ENCODE measurements at places on chromosomes 12 and 14.

DNA sequence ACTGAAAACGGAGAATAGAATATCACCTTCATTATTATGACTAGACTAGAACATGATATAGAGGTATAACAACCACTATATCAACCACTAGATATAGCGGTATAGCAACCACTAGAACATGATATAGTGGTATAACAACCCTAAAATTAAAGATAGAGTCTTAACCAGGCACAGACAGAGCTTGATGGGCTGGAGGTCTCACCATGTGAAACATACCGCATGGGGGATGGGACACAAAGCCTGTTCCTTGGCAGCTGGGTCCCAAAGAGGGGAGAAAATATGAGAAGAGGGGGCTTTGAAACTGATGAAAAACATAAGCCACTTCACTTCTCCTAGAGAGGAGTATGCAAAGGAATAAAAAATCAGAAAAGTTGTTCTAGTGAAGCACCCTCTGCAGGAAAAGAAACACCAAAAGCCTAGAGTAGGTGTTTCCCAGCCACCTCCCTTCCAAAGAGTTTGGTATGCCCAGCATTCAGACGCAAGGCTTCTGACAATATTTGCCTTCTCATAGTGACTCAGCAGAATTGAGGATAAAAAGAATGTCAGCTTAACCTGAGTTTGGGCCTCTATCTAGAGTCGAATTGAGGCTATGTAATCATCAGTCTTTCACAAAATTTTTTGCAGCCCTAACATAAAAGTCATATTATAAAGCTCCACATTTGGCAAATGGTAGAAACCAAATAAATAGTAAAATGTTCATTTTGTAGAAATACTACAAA lies 316.4 kb downstream of the NOVA1 start:
- no peak for DNase-seq

GRCh38 chr12:19517583-19517982 lies 78.3 kb downstream of the AEBP2 start:
- DNase-seq, result no peak

DNA sequence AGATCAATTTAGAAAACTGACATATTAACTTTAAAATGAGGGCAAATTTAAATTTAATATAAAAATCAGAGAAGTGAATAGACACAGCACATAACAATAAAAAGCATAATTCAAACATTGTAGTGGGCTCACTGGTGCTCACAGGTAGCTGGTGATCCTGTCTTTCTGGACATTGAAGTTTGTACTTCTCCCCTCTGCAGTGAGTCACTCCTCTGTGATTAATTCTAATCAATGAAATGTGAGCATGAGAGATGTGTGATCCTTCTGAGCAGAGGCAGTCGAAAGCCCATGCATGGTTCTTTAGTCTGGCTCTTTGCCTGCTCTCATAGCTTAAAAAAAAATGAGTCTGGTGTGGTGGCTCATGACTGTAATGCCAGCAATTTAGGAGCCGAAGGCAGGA lies 59.0 kb upstream of the RERGL start:
- no peak for DNase-seq

- DNase-seq, result no peak
These were observed 42.9 kb upstream of the KRAS start for GRCh38 chr12:25293653-25294052.

GRCh38 chr14:53278602-53279506 lies 125.7 kb upstream of the DDHD1 start:
- no peak for DNase-seq

- DNase-seq, result no peak
These were observed 390.5 kb upstream of the CLEC14A start for GRCh38 chr14:38646391-38646790.

DNA sequence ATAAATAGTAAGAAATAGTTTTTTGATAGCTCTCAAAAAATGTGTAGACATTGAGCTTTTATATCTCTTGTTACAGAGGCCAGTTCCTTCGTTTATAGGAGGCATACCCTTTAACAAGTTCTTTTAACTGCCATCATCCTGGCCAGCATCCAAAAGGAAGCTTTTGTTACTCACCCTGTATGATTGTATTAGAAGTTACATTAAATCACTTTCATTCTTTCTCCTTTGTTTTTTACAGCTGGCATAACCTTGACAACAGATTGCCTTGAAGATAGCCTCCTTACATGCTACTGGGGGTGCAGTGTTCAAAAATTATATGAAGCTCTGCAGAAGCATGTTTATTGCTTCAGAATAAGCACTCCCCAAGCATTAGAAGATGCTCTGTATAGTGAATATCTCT lies 20.1 kb downstream of the CGRRF1 start:
- DNase-seq, result no peak

- no peak for DNase-seq
These were observed 2.0 kb downstream of the AQP6 start for GRCh38 chr12:49974677-49975317.

DNA sequence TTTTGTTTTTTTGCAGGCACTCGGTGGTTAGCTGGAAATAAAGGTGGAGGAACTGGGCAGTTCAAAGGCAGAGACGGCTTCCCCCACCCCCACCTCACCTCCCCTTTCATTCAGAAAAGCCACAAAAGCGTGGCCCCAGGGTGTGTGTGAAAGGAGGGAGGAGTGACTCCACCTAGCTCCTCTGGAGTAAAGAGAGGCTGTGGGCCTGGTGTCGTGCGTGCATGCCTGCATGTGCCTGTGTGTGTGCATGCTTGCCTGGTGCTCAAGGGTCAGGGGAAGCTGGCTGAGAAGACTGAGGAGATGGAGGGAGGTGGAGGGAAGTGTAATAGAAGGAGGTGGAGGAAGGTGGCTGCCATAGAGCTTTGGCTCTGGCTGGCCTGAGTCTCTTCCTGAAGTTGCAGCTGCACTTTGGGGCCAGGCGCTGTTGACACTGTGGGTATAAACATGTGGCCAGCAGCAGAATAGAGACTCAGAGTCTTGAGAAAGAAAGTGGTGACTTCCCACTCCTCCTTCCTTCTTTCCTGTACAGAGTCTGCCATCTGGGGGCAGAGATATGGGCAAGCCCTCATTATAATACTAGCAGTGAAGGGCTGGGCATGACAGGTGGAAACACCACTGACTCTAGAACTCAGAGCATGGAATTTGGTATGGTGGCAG lies 36.9 kb upstream of the SINHCAF start:
- no peak for DNase-seq

DNA sequence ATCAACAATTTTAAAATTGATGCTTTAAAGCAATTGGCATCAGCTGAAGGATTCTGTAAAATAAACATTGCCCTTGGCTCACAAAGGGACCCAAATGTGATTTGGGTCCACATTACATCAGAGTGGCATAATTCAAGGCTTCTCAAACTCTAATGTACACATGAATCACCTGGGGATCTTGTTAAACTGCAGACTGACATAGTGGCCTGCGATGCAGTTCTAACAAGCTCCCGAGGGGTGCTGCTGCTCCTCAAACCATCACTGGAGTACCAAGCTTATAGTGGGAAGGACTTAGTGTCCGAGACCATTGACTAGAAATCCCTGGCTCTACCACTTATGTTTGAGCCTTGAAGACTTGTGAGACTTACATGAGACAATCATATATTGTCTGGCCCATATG lies 31.8 kb upstream of the DNM1L start:
- no peak for DNase-seq

GRCh38 chr14:68676511-68676943 lies 116.3 kb downstream of the ZFP36L1 start:
- DNase-seq, result no peak

- no peak for DNase-seq
These were observed 6.8 kb upstream of the AEBP2 start for GRCh38 chr12:19432309-19433170.

DNA sequence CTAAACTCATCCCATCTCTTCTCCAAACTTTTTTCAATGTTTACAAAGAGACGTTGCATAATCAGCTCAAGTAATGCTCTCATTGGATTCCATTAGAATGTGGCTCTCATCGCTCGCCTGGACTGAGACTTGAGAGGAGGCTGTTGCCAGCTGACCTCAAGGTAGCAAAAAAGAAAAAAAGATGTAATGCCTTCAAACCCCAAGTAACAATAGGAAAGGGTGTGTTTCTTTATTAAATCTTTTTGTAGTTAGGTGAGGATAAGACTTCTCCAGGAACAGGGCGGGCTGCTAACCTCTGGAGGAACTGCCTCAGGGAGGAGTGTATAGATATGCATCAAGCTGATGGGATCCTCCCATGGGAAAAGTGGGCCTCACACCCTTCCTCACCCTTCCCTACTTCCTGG lies 956 bp upstream of the PTHLH start:
- DNase-seq, result no peak

DNA sequence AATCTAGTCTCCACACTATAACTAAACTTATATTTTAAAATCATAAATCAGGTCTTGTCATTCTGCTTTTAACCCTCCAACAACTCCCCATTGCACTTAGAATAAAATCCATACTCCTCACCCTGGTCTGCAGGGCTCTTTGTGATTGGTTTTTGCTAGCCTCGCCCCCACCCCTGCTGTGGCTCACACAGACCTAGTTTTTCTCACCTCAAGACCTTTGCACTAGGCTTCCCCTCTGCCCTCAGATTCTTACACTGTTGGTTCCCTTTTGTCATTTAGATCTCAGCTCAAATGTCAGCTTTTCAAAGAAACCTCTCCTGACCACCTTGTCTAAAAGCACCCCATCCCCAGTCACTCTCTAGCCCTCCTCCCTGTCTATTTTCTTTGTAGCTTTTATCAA lies 10.7 kb upstream of the LHX5 start:
- DNase-seq, result no peak

- no peak for DNase-seq
These were observed 63.8 kb upstream of the SSTR1 start for GRCh38 chr14:38143659-38144505.

- no peak for DNase-seq
These were observed 764 bp downstream of the RBM25 start for GRCh38 chr14:73058922-73059673.

DNA sequence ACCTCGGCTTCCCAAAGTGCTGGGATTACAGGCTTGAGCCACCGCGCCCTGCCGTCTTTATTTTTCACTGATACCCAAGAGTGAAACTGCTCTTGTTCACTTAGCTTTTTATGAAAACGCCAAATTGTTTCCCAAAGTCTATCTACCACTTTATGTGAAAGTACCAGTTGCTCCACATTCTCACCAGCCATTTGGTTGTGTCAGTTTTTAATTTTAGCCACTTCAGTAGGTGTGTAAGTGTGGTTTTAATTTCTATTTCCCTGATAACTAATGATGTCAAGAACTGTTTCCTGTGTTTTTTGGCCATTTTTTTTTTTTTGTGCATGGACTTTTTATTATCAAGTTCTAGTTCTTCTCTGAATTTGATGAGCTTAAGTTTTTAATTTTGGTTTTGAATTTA lies 17.1 kb downstream of the CAND1 start:
- DNase-seq, result no peak

GRCh38 chr14:95297832-95298231 lies 21.9 kb downstream of the CLMN start:
- no peak for DNase-seq

DNA sequence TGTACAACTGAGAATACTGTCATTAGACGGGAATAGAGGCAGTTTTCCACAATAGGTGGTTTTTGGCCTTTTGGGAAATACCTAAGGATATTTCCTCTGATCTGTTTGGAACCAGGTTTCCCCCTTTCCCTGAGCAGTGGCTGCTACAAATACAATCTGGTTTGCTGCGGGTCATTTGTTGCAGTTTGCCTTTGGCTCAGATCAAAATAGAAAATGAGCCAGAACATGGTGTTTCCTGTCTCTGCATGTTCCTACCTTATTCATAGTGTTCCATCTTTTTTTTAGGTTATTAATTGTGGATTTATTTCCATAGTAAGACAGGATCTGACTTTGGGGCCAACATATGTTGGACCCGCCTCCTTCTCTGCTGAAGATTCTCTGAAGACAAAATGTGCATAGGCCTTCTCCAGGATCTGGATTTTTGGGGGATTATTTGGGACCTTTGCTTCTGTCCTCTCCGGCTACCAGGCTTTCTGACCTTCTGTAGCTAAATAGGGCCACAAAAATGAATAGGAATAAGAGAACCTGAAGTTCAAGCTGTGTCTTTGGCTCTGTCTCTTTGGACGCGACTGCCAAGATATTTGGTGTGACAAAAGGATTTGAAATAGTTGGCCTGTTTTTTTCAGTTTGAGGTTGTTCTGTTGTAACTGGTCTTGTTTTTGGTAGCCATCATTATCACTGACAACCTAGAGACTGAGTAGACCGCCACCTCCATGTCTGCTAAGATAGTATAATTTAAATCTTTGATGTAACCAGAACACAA lies 146.9 kb downstream of the PRKCH start:
- no peak for DNase-seq

DNA sequence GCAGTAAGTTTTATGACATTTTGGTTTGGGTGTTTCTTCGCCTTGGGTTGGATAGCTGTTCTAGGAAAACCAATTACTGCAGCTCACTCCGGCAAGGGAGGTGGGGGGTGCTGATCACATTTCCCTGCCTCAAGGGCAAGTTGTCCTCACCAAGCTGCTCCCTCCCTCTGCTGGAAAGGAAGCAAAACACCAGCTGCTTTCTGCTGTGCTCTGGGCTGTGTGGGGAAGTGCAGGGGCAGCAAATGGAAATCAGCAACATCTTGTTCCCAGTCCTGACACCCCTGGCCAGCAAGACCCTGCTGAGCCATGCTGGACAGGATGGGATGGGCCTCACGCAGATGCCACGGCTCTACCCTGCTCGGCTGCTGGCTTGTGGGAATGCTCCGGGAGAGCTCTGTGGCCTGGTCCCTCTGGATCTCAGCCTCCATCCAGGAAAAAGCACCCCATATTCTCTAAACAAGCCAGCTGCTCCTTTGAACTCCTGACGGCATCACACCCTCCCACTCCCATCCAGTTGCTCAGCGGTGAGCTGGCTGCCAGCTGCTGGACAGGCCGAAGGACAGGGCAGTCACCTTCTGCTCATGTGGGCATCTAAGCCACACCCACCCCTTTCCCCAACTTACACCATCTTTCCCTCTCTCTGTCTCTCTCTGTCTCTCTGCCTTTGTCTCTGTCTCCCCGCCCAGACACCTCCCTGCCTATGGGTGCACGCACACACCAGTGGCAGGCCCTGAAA lies 52.4 kb upstream of the EIF5 start:
- DNase-seq, result no peak

DNA sequence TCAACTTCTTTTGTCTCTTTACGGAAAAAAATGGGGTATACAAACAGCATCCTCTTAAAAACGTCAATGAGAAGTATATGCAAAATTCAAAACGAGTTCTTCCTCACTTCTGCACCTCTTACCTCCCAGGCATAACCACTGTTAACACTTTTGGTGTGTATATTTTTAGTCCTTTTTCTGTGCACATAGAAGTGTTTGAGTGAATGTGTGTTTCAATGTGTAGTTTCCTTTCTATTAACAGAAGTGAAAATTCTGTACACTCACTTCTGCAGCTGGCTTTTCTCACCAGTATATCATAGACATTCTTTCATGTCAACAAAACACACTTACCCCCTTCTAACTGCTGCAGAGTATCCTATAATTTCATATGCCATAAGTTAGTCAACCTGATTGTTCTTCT lies 5.4 kb downstream of the UBR7 start:
- no peak for DNase-seq

GRCh38 chr14:100388103-100389054 lies 65.2 kb downstream of the SLC25A47 start:
- DNase-seq, result no peak

GRCh38 chr14:73253323-73253610 lies 16.0 kb downstream of the PAPLN start:
- DNase-seq, result no peak

Measured in stimulated activated CD4-positive, alpha-beta T cell treated with anti-CD3 and anti-CD28 coated beads, Interleukin-15, amount 100 ng/mL, for 48 hours (primary cell).